Stimulated activated CD8-positive, alpha-beta memory T cell treated with anti-CD3 and anti-CD28 coated beads, Interleukin-7, amount 100 ng/mL, for 24 hours (primary cell): ENCODE measurements at places on chromosomes 5 and 9.

GRCh38 chr5:12661617-12662370 is 757.5 kb upstream of the CTNND2 start:
- DNase-seq, result no peak

GRCh38 chr5:21672911-21673310 is 1180.2 kb downstream of the CDH12 start:
- DNase-seq, result no peak

DNA sequence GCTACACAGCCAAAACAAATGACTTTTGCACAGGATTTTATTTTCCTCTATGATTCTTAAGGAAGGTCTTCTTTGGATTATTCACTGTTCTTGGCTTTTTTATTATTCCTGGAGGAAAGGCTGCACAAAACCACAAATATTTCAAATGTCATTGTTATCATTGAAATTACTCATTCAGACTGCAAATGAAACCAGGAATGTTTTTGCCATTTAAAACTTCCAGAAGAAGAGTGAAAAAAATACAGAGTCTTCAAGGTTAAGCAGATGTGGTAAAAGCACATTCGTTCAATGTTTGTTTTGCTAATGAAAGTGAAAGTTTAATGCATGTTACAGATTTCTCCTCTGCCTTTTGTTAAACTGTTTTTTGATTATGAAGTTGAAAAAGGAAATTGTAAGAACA is 238.2 kb downstream of the TLE4 start:
- no peak for DNase-seq

DNA sequence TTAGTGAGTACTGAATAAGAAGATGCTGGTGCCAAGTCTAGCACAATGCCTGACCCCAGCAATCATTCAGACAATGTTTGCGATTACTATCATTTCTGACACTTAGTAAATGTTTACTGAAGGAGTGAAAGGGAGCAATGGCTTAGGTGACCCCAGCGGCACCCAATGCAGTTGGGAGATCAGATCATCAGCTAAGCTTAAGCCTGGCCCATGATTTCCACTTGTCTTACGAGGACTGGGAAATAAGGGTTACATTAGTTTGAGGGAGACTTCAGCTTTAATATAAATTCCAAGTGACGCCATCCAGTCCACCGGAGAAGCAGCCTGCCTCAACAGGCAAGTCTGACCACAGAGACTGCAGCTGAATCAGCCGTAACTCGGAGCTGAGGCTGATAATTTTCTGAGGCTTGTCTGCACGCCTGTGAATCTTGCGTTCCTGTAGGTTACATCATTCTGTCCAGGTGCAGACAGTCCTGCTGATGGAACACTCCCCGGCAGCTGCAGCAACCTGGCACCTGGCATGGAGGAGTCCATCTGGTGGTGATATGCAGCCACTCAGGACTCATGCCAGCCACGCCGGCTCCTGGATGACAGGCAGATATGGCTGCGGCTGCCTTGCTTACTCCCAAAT is 34.9 kb upstream of the FGF1 start:
- no peak for DNase-seq

GRCh38 chr9:131727795-131728545 is 11.9 kb downstream of the RAPGEF1 start:
- no peak for DNase-seq

DNA sequence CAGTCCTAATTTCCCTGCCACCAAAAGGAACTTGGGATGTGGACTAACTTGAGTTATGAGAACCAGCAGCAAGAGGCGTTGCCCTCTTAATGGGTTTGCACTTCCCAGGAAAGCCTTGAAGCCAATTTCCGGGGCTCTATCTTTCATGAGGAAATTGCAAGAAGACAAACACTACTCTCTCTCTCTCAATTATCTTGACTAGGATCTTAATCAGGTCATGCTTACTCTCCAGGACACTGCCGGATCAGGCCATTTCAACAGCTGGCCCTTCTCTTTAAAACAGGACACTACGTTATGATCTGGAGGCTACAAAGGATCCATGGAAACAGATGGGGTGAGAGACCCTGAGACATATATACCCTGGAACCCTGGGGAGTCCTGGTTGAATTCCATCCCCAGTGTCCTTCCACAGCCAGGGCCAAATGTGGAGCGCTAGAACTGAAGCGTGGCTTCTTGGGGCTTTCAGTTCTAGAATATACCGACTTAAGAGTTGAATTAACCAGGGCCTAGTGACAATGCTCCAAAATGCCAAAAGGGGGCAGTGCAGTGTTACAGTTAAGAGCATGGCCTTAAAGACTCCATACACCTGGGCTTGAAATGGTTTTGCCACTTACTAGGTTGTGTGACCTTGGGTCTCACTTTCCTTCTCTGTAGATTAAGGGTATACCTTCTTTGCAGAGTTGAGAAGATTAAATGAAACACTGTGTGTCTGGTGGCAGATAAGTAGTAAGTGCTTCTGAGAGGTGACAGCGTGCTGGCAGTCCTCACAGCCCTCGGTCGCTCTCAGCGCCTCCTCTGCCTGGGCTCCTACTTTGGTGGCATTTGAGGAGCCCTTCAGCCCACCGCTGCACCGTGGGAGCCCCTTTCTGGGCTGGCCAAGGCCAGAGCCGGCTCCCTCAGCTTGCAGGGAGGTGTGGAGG is 21.1 kb downstream of the FAM219A start:
- DNase-seq, result no peak

DNA sequence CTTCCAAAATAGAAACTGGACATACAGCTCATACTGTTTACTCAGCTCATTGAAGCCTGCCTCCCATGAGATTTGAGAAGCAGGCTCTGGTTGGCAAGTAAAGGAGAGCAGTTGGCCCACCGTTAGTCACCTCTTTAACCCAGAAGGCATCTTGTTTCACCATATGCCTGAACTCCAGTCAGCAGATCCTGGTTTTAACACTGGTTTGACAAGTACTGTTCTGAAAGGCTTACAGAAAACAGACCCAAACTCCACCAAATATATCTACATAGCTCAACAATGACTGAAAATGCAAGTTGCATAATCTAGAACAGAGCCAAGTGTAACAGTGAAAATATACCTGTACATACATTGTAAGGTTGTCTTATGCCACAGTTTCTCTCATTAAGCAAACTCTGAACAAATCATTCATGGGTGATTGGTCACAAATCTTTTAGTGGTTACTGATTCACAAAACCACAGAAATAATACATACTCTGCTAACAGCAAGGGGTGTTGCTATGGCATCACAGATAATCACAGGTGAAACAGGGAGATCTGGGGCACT is 198.8 kb downstream of the BNC2 start:
- no peak for DNase-seq

DNA sequence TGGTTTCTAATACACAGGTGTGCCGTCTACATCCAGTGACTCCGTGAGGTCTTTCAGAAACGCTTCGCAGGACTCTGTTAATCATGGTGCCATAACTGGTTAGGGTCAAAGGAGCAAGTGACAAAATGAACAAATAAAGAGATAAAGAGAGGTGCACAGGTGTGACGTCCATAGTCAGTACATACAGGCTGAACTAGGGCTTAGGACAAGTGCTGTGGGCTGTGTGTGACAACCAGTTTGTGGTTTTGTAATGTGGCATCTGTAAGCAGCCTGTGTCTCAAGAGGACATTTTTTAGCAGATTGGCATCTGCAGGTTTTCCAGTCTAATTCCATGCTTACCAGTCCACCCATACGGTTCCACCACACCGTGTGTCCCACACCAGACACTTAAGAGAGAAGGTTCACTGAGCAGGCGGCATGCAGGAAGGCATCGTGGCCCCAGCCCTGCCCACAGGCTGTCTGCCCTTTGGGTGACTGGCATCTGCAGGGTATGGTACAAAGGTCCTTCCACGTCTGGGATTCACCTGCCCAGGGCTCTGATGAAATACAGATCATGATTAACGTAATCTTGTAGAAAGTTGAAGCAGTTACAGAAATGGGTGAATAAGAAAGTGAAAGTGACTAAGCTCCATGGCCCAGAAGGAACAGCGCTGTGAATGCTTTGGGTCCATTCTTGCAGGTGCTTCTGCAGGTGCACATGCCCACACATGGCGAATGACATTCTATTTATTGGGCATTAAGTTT is 26.9 kb downstream of the SRD5A1 start:
- no peak for DNase-seq

GRCh38 chr5:172581315-172581714 is 59.7 kb upstream of the NEURL1B start:
- no peak for DNase-seq

DNA sequence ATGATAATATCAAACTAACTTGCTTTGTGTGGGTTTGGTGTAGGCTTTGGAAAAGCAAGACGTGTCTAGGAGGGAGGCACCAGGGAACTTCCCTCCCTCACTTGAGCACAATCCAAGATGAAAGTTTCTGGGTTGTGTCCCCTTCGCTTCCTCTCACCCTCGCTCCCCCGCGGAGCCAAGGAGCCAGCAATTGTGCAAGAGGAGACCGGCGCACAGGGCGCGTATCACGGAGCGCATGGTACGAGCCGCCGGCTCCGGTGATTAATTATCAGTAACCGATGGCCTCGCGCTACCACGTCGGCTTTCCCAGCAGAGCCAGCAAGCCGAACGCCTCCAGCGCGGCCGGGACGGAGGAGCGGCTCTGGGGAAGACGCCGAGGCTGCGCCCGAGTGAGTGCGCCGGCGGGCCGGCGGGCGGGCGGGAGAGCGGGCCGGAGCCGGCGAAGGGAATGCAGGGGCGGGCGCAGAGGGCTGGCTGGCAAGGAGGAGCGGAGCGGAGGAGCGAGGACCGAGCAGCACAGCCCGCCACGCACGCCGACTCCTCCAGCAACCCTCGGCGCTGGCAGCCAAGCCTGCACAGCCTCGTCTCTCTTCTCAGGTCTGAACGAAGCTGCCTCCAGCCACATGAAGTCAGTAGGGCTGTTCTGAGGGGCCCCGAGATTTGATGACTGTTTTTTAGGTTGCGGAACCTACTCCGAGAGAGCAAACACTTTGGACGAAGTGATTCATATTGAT is 143.6 kb downstream of the BNC2 start:
- no peak for DNase-seq

DNA sequence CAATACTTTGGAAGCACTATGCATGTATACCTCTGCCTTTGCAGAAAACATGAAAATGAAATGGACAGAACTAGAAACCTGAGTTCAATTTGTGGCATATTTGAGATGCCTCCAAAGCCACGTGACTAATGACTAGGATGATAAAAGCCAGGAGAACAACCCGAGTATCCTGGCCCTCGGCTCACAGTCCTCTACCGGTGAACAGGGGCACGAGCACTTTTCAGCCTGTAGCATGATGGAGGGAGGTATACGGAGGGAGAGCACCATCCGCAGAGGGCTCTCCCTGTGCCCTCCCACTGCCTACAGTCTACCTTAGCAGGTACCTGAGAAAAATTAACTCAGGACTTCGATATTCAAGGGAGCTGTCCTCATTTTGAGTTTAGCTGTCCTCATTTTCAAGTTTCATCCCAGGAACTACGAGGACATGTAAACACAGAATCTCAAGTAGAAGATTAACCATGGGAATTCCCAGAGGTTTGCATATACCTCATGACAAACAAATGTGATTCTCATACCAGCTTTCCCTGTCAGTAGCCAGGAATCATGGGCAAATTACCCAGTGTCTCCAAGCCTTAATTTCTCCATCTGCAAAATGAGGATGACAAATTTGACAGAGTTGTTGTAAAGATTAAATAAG is 249.3 kb downstream of the DNAH5 start:
- DNase-seq, result no peak

- DNase-seq, result no peak
These were observed 1522.9 kb upstream of the WWC1 start for GRCh38 chr5:166768536-166768935.

DNA sequence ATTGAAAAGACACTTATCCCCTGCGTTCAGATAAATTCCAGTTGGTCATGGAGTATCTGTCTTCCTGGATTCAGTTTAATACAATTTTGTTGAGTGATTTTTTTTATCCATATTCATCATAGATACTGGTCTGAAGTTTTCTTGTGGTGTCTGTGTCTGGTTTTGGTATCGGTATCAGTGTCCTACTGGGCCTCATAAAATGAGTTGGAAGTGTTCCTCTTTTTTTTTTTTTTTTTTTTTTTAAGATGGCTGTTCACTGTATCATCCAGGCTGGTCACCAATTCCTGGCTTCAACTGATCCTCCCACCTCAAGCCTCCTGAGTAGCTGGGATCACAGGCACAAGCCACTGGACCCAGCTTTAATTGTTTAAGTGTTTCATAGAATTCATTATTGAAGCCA is 2.9 kb upstream of the CAMSAP1 start:
- DNase-seq, result no peak

- no peak for DNase-seq
These were observed 136.2 kb upstream of the ACO1 start for GRCh38 chr9:32248189-32248712.

DNA sequence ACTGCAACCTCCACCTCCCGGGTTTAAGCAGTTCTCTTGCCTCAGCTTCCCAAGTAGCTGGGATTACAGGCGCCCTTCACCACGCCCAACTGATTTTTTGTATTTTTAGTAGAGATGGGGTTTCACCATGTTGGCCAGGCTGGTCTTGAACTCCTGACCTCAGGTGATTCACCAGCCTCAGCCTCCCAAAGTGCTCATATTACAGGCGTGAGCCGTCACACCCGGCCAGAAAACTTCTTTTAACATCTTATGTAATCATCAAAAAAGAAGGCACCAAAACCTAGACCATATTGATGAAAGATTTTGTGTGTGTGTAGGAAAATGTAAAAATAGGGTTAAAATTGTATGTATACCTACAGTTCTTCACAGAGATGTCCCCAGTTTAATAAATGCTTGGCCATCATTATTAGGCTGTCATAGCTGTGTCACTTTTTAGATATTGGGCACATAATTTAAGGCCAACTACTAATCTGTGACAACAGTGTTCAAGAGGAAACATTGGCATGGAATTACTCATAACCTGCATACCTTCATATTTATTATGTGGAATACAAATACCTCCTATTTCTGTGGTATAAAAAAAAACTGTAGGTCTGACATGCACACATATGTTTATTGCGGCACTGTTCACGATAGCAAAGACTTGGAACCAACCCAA is 44.4 kb downstream of the RAD50 start:
- DNase-seq, result no peak

DNA sequence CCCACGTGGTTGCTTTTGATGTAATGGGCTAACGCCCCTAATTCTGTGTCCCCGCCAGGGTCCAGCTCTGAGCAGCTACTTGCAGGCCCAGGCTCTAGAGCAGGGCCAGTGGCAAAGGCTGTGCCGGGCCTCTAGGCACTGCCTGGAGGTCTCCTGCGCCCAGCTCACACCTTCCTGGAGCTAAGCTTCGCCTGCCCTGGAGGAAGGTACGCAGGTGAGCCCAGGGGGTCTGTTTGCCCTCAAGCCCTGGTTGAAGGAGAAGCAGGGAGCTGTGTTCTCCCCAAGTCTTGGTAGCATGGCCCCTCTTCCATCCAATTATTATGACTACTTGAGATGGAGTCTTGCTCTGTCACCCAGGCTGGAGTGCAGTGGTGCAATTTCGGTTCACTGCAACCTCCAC is 5.2 kb upstream of the LMX1B start:
- DNase-seq, result no peak
